Suppressor macrophage (primary cell): ENCODE measurements at places on chromosomes 4 and X.

- peak; percentile 80 for DNase-seq
Measured at GRCh38 chr4:40316782-40317635, 18.1 kb upstream of the CHRNA9 start.

- DNase-seq = no peak
Measured at GRCh38 chr4:19429684-19430083, 822.0 kb upstream of the SLIT2 start.

DNA sequence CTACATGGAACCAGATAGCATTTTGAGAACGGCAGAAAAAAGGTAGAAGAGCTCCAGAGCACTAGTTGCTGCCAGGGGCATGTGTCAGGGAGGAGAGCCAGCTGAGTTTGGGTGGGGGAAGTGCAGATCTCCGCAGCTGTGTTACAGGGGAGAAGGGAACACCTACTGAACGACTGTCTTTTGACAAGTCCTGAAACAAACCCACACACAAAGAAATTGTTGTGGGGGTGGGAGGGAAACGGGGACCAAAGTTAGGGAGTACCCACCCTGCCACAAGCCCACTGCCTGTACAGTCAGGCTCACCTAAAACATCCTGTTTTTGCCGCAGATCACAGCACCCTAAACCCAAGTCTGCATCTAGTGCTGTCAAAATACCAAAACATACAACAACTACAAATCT, 55.5 kb downstream of the LEF1 start:
- no peak for DNase-seq

DNA sequence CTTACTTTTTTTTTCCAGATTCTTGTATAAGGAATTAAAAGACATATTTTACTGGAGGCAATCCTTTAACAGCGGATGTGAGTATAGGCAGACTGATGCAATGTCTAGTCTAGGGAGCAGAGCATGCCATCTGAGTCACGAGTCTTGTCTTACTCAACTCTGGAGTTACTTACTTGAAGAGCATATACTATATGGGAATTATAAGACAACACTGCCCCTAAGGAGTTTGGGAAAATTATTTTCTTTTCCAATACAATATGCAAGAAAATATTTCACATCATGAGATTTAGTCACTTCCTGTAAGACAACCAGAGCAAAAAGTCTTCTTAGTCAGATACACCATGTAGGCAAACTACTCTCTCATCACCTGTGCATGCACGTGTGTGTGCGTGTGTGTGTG, 537.3 kb upstream of the FTHL17 start:
- DNase-seq = no peak

DNA sequence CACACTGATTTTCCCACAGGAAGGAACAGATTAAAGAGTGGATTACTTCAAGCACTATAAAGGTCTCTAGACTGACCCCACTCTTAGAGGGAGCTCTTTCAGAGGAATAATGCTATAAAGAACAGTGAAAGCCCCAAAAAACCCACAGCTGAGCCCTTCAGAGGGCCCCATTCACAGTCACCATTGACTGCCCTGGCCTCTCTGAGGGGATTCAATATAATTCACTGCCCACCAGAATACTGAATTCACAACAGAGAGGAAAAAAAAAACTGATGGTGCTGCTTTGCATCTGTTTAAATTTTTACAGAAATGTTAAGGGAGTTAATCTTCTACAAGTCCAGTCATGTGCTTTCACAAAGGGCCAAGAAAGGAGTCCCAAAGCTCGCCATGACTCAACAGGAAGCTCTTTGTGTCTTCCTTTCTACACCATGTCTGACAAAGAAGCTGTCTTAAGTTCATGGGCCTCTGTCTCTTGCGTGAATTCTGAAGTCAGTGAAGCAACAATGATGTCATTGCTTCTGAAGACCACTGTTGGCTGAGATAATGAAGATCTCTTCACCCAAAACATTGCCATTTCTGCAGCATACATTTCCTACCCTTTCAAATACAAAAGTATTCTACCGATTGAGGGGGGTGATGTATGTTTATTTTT, 174.9 kb downstream of the ADAMTS3 start:
- no peak for DNase-seq

GRCh38 chr4:75940692-75941253, at the start of gene NAAA:
Gene NAAA (minus strand): TSS chr4:75941013. CDS start chr4:75940949, 64 bp downstream.
- peak; percentile 88 for DNase-seq

GRCh38 chrX:111641969-111642368, 39.0 kb upstream of the ALG13 start:
- no peak for DNase-seq

DNA sequence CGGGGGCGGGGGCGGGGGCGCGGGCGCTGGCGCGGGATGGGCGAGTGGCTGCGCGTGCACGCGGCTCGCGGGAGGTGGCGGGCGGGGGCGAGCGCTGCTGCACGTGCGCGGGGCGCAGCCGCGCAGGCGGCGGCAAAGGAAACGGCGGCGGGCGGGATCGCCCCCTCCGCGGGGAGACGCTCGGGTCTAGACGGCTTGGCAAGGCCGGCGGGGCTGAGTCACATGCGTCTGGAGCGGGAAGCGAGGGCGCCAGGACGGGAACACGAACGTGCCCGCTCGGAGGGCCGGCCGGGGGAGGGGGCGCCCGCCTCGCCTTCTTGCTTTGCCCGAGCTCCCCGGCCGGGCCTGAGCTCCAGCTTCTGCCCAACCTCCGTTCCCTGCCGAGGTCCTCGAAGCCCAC, 4.3 kb upstream of the HAUS7 start:
- DNase-seq = peak; percentile 43

DNA sequence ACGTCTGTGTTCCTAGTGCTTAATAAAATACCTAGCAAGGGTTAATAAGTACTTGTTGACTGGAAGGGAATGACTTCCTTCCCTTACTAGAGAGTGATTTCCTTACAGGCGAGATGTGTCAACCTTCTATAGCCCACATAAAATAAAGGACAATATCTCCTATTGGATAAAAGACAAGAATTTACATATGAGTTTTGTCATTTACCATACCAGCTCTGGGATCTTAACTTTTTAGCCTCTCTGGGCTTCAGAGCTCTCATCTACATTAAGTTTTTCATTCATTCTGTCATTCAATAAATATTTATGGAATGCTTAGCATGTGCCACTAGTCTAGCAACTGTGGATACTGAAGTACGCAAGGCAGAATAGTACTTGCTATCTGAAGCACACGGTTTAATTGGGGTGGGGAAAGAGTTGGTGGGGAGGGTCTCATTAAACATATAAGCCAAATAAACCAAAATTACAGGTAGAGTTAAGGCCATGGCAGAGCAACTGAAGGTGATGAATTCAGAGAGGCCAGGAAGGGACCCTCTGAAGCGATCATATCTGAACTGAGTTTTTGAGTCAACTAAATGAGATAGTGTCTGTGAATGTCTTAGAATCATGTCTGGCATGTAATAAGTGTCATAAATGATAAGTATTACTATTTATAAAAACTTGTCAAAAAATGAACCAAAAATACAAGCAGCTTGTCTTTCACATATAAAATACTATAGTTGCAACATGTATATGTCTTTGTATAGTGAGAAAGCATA, 91.6 kb upstream of the BMP2K start:
- DNase-seq = no peak

GRCh38 chr4:137609718-137610430, 77.6 kb upstream of the PCDH18 start:
- no peak for DNase-seq

GRCh38 chrX:791479-792034, 161.0 kb downstream of the SHOX start:
- DNase-seq = no peak

DNA sequence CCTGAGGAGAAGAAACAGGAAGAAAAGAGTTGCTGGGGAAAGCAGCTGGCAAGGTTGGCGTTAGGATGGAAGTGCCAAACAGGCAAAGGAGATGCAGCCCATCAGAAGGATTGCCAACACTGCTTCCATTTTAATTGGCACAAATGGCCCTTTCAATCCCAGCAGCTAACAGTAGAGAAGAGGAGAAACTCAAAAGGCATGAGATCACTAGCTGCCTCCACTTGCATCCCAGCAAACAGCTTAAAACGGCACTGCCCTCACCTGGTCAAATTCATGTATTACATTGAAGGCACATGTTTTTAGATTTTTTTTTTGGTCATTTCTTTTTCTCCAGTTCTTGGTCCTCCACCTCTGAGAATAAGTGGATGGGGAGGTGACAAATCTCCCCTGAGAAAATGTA, 14.9 kb upstream of the LOC101059915 start:
- peak; percentile 54 for DNase-seq

GRCh38 chrX:124232523-124233201, 99.8 kb upstream of the TEX13D start:
- DNase-seq = no peak

DNA sequence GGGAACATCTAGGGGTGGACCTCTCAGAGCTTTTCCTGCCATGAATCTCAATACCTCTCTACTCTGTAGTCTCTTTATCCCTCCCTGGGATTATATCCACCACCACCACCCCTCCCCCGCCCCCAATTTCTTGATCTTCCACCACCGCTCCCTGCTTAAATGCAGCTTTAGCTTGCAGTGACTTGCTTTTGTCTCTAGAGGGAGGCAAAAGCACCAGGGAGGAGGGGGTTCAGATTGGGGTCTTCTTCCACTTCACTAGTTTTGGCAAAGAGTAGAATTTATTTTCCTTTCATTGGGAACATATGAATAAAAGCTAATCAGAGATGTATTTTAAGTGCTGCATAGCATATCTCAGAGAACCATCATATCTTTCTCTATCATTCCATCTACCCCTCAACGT, 5.5 kb downstream of the ARHGAP36 start:
- no peak for DNase-seq

- no peak for DNase-seq
Measured at GRCh38 chr4:79395841-79396240, 12.2 kb downstream of the GK2 start.

DNA sequence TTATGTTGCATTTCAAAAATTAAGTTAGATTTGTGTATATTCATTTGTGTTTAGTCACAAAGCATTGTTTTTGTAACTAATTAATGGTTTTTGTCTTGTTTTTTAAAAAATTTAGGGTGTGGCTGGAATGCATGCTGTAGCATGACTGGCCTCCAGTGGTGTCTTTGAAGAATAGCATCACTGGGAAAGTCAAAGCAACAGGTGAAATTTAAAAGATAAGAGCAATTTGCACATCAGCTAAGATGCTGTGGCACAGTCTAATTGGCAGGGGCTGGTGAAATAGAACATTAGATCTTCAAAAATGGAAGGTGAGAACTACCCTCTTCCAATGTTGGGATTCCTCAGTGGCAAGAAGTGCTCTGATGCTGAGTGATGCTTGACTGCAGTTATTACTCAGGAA, 45.3 kb downstream of the ANK2 start:
- no peak for DNase-seq

- DNase-seq = peak; percentile 23
Measured at GRCh38 chr4:139227729-139228404, 50.8 kb upstream of the ELF2 start.

DNA sequence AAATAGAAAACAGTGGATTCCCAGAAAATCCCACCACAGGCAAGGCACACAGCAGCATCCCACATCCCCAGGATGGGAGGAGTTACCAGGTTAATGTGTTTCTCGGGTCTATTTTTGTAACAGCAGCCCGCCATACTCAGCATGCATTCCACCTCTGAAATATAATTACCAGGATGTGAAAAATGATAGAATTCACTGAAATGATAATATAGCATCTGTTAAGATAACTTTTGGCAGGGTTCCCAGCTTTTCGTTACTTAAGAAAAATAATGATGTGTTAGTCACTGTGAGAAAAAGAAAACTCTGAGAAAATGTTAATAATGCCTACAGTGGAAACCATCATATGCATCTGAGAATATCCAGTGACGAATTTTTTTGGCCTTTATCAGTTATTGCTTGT, 87.1 kb downstream of the VCX2 start:
- DNase-seq = no peak

- no peak for DNase-seq
Measured at GRCh38 chrX:4249401-4249800, 536.0 kb upstream of the PRKX start.

- DNase-seq = peak; percentile 28
Measured at GRCh38 chr4:139085141-139085540, 69.6 kb downstream of the NOCT start.

- no peak for DNase-seq
Measured at GRCh38 chr4:17366496-17366895, 145.4 kb downstream of the QDPR start.

- DNase-seq = no peak
Measured at GRCh38 chr4:182453830-182454229, 210.6 kb downstream of the TENM3 start.

DNA sequence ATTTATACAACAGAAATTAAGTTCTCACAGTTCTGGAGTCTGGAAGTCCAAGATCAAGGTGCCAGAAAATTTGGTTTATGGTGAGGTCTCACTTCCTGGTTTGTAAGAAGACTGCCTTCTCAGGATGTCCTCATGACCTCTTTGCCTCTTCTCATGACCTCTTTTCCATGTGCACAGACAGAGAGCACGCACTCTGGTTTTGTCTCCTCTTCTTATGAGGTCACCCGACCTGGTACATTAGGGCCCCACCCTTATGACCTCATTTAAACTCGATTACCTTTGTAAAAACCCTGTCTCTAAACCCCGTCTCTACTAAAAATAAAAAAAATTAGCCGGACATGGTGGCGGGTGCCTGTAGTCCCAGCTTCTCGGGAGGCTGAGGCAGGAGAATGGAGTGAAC, 155.9 kb downstream of the KIT start:
- no peak for DNase-seq

DNA sequence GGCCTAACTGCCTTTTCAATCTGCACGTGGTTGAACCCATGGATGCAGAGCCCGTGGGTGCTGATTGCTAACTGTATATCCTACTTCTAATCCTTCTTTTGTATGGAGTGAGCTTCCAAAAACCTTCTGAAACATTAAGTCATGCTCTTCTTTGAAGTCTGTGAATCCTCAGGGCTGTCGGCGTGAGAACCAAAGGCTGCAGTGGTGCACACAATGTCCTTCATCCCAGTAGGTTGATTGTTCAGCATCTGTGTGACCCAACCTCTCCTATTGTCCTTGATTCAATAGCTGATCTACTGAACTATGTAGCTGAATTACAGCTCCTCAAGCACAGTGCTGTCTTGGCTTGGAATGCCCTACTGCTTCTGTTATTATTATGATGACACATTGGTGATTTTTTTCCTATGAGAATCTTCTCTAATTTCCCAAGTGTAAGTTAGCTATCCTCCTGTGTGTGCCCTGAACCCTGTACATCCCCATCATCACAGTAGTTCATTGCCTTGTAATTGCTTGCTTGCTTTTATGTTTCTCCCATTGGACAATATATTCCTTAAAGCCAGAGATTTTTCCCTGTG, 294.6 kb downstream of the TRIML1 start:
- no peak for DNase-seq

- DNase-seq = no peak
Measured at GRCh38 chr4:114399105-114399504, 199.5 kb upstream of the UGT8 start.

DNA sequence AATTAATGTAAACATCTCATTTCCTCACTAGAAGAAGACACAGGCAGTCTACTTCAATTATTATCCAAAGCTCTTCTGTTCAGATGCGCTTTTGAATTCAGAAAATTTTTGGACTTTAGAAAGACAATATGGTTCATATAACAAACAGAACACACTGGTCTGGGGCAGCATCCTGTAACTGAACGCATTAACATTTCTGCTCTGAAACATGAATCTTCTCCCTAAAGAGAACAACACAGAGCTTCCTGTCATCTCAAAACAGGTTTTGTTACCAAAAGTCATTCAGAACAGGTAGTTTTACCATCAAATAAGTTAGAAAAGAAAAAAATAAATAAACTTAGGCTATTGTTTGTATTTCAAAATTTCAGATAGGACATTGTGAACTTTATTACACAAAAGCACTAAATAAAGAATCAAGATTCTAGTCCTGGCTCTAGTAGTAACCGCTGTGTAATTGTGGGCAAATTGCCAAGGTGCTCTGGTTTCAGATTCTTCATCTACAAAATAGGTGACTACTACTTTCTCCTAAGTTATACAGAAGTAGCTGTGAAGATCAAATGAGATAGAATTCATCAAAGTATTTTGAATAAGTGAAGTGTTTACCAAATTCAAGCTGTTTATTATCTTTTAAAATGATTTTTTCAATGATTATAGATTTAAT, 252.3 kb upstream of the RASGEF1B start:
- DNase-seq = peak; percentile 52
